GM04504 (cell line): ENCODE measurements at places on chromosomes 6 and 20.
A peak's percentile ranks its signal among the peaks of the same experiment; 100 is the strongest.

GRCh38 chr20:5131502-5131901 lies 4.7 kb downstream of the CDS2 start:
- DNase-seq = no peak

DNA sequence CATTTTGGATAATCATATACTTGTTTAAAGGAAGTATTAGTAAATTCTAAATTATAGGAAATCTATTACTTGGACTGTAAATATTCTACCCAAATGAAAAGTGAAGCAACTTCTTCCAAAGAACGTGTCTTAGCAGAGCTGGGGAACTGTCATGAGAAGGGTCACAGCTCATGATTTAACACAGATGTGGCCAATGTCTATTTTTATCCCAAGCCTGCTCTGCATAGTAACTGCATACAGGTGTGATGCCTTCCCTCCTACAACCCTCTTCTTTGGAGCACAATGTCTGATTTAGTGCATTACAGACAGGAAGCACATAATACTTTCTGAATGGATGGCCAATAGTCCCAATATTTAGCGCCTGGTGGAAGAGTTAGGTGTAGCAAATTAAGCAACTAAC lies 138.7 kb upstream of the THEMIS start:
- DNase-seq = no peak

- no peak for DNase-seq
Observed at GRCh38 chr20:17898548-17898994, 70.0 kb downstream of the SNX5 start.

DNA sequence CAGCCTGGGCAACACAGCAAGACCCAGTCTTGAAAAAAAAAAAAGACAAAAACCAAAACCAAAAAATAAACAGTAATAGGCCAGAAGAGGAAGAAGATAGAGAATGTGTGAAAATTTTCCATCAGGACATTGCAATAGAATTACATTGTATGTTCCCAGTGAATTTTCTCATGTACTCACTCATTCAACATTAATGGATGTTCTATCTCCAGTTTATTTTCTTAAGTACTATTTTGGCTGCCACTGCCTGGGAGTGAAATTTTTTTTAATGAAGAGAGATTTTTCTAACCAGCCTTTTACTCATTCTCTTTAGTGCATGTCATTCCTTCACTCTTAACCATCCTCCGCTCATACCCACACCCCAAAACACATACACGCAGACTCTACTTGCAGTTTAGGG lies 282.8 kb downstream of the ALDH8A1 start:
- no peak for DNase-seq

DNA sequence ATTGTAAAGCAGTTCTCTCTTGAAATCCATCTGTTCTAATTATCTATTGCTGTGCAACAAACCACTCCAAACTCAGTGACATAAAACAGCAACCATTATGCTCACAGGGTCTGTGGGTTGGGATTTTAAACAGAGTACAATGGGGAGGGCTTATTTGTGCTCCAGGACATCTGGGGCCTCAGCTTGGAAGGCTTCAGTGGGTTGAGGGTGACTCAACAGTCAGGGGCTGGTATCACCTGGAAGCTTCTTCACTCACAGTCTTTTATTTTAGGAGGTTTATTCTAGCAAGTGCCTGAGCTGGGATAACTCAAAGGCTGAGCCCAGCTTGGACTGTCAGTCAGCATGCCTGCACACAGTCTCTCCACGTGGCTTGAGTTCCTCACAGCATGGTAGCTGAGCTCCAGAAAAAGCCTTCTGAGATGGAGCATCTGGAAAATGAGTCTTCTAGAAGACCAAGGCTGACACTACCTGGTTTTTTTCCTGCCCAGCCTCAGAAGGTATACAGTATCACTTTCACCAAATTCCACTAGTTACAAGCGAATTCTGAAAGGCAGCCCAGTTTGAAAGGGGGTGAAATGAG lies 234.6 kb upstream of the ID4 start:
- DNase-seq = no peak

DNA sequence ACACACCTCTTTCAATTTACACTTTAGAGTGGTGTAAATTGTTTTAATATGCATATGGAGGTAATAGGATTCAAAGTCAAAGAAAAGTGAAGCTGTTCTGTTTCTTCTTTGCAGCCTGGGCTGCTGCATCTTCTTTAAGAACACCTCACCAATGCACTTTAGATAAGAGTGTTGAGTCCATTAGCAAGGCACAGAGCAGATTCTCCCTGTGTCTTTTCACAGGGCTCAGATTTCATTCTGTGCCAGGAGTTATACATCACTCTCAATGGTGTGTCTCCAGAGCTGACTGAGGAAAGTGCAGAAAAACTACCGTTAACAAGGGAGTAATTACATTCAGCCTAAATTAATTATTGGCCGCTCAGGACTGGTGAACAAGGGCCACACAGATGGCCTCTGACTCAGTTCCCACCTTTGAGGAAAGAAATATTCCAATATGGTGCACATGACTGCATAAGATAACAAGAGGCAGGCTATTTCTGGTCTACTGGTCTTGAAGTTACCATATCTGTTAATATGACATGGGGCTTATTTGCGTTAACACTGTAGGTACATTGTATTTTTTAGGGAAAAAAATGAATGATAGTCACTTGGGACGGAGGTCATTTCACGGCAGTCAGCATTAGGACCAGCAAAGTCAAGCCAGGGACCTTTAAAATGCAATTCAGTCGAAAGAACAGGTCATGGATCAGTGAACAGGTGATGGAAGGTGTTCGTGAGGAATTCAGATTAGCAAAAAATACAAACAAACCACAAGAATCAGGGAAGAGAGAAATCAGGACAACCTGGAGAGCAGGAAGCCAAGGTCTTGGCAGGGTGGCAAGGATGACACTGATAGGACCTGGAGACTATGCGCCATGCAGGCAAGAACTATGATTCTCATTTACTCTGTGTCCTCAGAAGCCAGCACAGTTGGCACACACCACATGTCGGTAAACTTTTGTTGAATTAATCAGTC lies 203.7 kb downstream of the TBX18 start:
- no peak for DNase-seq

- peak; percentile 83 for DNase-seq
Observed at GRCh38 chr6:148611213-148611612, 135.6 kb upstream of the UST start.

- no peak for DNase-seq
Observed at GRCh38 chr6:114008331-114008730, 37.4 kb upstream of the HDAC2 start.

DNA sequence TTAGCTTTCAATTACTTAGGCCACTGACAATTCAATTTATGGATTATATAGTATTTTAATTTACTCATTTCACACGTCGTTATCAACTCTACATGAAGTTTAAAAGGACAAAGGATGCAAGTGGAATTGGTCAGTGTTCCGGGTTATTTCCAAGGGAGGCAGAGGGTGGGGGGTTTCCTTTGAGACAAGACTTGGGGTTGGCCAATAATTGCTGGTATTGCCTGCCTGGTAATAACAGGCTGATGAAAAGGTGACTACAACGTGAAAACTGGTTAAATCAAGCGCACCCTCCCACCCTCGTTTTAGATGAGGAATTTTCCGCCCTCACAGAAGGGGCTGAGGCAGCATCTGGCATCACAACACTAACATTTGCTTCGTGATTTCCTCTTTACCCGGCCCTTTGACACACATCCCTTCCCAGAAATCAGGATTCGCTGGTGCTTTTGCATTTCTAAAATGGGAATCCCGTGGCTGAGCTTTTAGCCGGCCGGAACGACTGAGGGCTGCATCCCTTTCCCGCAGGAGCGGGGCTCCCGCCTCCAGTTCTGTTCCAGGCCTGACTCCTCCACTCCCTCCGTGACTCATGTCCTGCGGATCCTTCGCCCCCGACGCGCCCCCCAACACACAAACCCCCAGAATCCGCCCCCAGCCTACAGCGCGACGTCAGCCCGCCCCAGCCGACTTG lies 999 bp upstream of the PIM1 start:
- DNase-seq = peak; percentile 53

GRCh38 chr6:46276576-46277142 lies 105.9 kb upstream of the ENPP5 start:
- DNase-seq = no peak

DNA sequence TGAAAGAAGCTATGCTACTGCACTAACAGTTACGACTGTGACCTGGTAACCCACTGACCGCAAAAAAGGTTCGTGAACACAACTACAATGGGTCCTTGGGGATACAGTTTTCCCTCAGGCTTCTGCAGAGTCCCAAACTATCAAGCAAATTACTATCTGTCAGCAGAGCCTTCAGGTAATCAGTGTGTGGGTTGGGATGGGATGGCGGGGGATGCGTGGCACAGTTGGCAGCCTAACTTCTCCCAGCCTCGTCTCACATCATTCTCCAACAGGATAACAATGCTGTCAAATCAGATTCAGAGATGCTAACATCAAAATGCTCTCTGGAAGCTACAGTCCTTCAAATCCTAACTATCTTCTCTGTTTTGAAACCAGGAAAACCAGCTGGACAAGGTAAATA lies 102.3 kb downstream of the EPM2A start:
- DNase-seq = no peak

DNA sequence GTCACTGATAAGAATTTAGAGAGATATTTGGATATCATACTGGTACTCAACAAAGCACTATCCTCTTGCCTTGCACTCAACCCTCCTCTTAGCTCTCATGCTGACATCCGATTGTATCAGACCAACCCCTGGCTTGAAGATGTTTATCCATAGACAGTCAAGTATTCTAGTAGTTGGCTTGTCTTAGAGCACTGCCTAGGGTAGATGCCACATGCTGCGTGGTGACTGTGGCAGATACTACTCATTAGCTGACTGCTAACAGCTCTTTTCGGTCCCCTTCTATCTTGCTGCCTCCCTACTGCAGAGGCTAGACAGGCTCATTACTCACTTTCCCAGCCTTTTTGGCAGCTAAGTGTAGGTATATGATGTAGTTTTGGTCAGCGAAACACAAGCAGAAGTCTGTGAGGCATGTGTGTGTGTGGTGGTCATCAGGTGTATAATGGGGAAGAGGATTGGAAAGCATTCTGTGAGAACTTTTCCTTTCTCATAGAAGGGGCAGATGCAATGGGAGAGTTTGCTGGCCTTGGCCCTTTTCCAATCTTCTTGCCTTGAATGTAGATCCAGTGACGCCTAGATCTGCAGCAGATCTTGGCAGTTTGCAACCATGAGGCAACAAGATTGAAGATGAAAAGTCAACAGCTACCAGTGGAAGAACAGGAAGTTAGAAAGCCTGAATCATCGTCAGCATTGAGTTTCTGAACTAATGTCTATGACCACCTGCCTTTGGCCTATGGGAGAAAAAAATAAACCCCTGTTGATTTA lies 4.4 kb upstream of the IFNGR1 start:
- no peak for DNase-seq

- no peak for DNase-seq
Observed at GRCh38 chr20:58056021-58056591, 172.3 kb downstream of the ANKRD60 start.

- DNase-seq = no peak
Observed at GRCh38 chr6:38517005-38517404, 122.7 kb downstream of the BTBD9 start.

DNA sequence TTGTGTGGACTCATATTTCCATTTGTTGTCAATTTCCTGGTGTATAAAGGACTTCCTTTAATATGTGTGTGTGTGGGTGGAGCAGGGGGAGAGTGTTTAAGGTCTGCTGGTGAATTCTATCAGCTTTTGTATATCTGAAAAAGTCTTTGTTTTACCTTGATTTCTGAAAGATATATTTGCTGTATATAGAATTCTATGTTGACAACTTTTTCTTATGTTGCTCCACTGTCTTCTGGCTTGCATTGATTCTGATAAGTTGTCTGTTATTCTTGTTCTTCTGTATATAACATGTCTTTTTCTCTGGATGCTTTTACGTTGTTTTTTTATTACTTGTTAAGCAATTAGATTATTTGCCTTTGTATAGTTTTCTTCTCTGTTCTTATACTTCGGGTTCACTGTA lies 90.0 kb upstream of the CEP162 start:
- DNase-seq = no peak

GRCh38 chr20:33654680-33655161 lies 7.4 kb upstream of the C20orf144 start:
- no peak for DNase-seq

DNA sequence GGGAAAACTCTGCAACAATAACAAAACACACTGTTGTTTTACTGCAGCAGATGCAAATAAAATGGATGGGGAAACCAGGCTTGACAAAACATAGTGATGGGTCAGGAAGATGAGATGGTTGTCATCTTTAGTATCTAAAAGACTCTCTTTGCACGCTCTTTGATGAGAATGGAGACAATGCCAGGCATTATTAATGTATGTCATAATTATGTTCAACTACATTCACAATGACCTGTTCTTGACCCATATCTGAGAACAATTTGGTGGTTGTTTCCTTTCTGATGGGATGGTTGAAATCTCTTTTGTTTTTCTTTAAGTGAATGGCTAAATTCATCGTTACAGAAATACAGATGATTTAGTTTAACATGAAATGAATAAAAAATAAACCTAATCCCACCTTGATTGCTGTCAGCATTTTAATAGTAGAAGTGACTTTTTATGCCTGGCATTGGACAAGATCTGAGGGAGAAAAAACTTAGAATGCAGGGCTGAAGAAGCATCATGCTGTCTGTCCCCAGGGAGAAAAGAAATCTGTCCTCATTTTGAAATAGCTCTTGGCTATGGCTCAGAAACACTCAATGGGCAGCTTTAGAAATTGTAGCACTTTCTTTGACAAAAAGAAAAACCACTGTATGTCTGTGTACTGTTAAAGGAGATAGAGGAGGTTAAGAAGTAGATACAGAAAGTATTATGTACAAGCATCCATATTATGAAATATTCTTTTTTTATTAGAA lies 12.4 kb upstream of the GRIK2 start:
- DNase-seq = no peak

DNA sequence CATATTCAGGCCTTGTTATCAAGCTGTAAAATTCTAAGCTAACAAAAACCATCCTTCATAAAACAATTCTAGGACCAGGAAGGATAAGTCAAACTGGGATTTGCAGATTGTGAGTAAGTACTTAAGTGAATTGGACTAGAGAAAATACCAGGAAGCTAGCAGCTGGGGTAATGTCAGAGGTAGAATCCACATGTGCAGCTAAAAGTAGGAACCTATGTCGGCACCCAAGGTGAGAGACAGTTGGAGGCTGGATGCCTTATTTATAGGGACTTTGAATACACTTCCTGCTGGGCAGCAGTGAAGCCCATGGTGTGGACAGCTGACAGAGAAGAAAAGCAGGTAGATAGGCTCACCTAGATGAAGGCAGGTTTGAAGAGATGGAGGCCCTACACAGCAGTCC lies 127.3 kb downstream of the FLRT3 start:
- no peak for DNase-seq

DNA sequence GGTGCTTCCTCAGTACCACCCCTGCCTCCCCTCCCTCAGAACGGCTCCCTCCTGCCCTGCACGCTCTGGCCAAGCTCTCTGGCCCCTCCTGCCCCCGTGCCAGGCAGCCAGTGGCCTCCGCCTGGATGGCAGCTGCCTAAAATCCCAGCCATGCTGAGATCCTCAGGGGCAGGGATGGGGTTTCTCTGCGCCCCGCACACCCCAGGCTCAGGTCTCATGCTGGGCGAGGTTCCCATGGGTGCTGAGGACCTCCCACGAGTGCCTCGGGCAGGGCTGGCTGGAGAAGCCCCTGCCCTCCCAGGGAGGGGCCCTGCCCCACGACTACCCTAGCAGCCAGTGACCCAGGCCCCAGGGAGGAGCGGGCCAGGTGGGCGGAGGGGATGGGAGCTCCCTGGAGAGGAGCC lies 2.7 kb downstream of the PTK6 start:
- no peak for DNase-seq

GRCh38 chr6:4647414-4648365 lies 128.5 kb upstream of the CDYL start:
- DNase-seq = peak; percentile 58
